ENCODE measurements at places on chromosomes 3 and 15. TPM values are rescaled to one million over a fixed set of nuclear protein-coding genes. Genes with fewer than 3 reads are reported as not detected.

Gene FETUB
- not detected for total RNA-seq

Gene PAK6
- total RNA-seq = 0.81 TPM

Gene PLA2G4E
- total RNA-seq = not detected

Gene ROBO2
- total RNA-seq = 1.0 TPM

Gene ENTPD3
- 2.2 TPM for total RNA-seq

Gene GOLGA8J
- not detected for total RNA-seq

Gene ADGRG7
- total RNA-seq = 0.51 TPM

Gene LNP1
- total RNA-seq = 5.1 TPM

Gene CDHR4
- 0.26 TPM for total RNA-seq

Gene TGM5
- 0.84 TPM for total RNA-seq

- no peak for DNase-seq
These were observed 28.1 kb downstream of the ADIPOQ start for GRCh38 chr3:186870421-186871201.

GRCh38 chr3:48406443-48407431, 23.1 kb downstream of the PLXNB1 start:
- peak; percentile 25 for DNase-seq

- no peak for DNase-seq
These were observed 64.0 kb upstream of the CDV3 start for GRCh38 chr3:133509488-133509887.

GRCh38 chr3:50298836-50299637, at the start of the genes HYAL3 and NAA80:
HYAL3 (minus strand) TSS chr3:50299405; CDS start chr3:50295602, 3,803 bp downstream.
NAA80 (minus strand) TSS chr3:50299405; CDS start chr3:50297463, 1,942 bp downstream.
- peak; percentile 100 for DNase-seq

DNA sequence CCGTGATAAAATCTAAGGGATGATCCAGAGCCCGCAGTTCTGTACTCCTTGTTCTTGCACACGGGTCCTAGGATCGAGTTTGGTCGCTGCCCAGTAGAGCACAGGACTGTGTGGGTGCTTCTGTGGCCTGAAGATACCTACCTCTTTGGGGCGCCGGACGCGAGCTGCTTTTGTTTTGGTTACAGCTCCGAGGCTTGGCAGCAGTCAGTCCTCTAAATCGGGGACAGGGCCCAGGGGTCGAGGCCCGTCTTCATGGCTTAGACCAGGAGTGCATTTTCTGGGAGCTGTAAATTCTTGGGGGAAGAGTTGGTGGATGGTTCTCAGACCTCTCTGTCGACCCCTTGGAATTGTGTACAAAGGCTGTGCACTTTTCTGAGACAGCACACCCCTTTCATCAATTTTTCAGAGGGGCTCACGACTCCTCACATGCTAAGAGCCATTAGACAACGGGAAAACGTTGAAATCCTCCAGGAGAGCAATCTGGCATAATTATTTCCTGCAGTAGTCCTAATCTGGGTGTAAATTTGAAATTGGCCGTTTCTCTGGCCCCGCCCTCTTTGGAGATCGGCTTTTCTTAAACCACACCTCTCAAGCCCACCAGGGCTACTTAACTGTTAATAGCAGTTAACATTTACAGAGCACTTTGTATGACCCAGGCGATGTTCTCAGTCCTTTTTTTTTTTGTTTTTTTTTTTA, 928 bp downstream of the CEP97 start:
- DNase-seq = peak; percentile 58

- no peak for DNase-seq
These were observed 7.9 kb downstream of the RAB27A start for GRCh38 chr15:55281517-55282228.

GRCh38 chr15:80142646-80143045, 10.2 kb upstream of the FAH start:
- no peak for DNase-seq

DNA sequence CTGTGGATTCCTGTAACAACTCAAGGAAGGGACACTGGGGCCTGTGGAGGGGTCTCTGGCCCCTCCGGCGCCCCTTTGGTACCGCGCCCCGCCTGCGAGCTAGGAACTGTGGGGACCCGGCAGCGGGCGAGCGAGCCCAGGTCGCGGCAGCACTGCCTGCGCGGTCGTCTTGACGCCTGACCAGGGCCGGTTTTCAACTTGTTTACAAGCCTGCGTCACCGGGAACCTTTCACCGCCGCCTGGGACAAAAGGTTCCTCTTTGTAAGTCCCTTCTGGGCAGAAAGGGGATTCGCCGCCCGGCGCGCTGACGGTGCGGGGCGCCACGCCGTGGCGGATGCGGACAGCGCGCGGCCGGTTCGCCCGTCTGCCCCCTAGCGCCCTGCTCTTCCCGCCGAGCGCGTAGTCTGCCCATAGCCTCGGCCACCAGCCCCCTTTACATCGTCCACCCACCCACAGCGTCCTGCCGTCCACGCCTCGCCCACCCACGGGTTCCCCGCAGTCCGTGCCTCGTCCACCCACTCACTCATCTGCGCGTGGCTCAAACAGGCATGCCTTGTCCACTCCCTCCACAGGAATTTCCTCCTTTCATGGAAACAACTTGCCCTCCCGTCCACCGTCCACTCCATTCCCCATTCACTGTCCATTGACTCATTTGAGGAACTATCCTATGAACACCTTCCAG, 5.5 kb upstream of the CFAP100 start:
- peak; percentile 96 for DNase-seq

DNA sequence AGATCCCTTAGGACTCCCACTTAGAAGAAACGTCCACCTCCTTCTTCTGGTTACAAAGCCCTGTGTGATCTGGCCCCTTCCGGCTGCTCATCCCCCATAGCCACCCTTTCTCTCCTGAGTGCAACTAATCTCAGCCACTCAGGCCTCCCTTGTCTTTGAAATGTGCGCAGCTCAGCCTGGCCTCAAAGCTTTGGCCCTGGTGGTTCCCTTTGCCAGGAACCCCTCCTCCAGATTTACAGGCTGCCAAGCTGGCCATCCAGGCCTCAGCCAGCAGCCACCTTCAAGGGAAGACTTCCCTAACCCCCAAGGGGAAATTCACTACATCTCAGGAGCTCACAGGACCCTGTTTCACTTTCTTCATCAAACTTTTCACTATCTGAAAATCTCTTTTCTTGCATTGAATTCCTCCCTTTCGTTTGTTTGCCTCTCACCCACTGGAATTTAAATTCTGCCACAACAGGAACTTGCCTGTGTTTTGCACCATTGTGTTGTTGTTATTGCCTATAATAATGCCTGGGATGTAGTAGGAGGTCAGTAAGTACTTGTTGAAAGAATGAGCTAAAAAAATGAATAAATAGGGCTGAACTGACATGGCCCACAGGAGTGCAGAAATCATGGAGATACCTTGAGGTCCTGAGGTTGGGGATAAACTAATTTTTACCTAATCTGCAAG, 109.5 kb upstream of the PFN2 start:
- no peak for DNase-seq

GRCh38 chr15:73928971-73929627, 2.8 kb downstream of the LOXL1 start:
- peak; percentile 73 for DNase-seq

GRCh38 chr3:7190095-7190494, 329.2 kb downstream of the GRM7 start:
- no peak for DNase-seq

GRCh38 chr3:13546667-13547171, 2.2 kb upstream of the FBLN2 start:
- no peak for DNase-seq

DNA sequence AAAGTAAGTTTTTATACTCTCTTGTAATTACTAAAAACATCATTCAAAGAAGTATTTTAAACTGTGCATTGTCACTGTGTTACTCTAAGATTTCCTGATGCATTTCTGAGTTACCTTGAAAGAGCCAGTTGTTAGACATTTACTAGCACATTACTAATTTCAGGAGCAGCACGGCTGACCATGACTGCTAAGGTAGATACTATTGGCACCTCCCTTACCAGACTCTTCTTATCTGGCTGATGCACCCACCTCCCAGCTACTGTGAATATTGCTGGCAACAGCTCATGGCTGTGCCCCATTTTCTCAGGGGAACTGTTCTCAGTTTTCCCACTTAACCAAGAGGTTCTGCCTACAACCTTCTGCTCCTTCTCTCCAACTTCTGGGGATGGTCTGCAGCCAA, 29.4 kb downstream of the COL6A5 start:
- DNase-seq = no peak

GRCh38 chr3:160012108-160012507, 23.5 kb downstream of the IL12A start:
- no peak for DNase-seq

- DNase-seq = peak; percentile 93
These were observed 800 bp upstream of the RAP2B start for GRCh38 chr3:153161138-153161713.

DNA sequence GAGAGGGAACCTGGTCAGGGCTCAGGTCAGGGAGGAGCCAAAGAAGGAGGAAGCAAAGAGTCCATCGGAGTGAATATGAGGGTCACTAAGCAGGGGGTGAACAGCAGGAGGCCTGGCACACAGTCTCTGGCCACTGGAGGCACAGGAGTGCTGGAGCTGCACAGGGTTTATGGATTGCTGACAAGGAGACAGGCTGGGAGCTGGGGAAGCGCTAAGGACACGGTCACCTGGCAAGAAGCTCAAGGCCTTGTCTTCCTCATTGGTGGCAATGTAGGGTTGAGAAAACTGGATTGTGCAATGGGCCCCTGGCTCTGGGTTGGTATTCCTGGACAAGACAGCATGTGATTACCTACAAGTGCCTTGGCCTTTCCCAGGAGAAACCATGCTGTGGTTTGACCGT, 5.8 kb upstream of the CAMP start:
- no peak for DNase-seq

- no peak for DNase-seq
These were observed 63.6 kb upstream of the MBNL1 start for GRCh38 chr3:152205097-152205593.

GRCh38 chr3:17333893-17334292, 408.5 kb downstream of the TBC1D5 start:
- DNase-seq = no peak

- DNase-seq = no peak
These were observed 26.7 kb upstream of the STAG1 start for GRCh38 chr3:136778865-136779264.

DNA sequence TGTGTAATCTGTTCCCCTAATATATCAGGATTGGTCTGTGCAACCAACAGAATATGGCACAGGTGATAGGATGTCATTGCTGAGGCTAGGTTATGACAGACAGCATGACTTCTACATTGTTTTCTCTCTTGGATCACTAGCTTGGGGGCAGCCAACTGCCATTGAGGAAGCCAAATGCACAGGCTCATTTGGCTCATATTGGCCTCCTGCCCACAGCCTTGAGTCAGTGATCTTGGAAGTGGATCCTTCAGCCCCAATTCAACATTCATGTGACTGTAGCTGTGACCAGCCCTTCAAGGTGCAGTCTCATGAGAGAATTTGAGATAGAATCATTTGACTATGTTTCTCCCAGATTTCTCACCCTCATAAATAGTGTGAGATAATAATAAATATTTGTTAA, 675.6 kb downstream of the GRM7 start:
- DNase-seq = peak; percentile 62

DNA sequence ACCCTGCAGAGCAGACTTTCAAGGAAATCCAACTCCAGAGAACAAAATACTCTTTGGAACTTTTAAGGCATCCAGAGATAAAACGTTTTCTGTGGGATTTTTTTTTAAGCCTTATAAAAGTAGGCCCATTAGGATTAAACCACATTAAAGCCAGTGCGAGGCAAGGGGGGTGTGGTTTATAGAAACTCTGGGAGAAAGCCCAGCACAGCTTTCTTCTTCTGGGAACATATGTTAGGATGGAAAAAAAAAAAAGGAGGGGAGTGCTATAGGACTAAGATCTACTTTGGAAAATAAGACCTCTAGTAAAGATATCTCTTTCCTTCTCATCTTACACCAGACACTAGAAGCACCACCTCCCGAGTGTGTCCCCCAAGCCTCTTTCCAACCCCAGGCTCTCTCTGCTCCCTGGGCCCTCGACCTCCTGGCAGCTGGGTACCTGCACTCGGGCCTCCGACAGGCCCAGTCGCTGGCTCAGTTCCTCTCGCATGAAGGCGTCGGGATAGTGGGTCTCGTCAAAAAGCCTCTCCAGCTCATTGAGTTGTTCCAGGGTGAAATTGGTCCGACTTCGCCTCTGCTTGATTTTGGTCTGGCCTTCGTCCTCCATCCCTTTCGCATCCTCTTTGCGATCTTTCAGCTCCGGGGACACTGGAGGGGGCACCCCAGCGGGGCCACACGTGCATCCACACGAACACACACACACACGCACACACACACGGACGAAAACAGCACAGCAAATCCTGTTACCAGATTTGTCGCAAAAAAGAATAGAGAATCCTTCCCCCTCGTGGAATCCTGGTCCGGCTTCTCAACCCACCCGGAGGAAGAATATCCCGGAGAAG, 3.8 kb downstream of the SHOX2 start:
- no peak for DNase-seq

GRCh38 chr3:13483286-13483685, 3.2 kb downstream of the HDAC11 start:
- peak; percentile 35 for DNase-seq

- no peak for DNase-seq
These were observed 10.6 kb downstream of the EIF4E3 start for GRCh38 chr3:71714595-71714994.

GRCh38 chr3:9088441-9089353, 125.4 kb upstream of the RAD18 start:
- peak; percentile 58 for DNase-seq

DNA sequence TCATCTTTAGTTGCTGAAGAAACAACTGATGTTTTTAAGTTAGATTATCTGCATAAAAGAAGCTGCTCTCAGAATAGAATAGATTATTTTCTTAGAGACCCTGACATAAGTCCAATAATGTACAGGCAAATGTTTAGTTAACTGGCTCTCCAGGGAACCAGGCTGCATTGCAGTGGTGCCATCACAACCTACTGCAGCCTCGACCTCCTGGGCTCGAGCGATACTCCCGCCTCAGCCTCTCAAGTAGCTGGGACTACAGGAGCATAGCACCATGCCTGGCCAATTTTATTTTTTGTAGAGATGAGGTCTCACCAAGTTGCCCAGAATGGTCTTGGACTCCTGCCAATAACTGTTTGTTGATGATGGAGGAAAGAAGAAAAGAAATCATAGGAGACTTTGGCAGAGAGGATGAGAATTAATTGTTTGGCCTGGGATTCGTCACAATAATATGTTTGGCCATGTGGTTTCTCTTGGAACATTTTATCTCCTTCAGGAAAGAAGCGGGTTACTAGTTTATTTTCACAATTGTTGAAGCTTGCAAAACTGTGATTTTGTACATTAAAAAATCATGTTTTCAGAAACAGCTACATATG, 429.2 kb downstream of the CADM2 start:
- DNase-seq = no peak

DNA sequence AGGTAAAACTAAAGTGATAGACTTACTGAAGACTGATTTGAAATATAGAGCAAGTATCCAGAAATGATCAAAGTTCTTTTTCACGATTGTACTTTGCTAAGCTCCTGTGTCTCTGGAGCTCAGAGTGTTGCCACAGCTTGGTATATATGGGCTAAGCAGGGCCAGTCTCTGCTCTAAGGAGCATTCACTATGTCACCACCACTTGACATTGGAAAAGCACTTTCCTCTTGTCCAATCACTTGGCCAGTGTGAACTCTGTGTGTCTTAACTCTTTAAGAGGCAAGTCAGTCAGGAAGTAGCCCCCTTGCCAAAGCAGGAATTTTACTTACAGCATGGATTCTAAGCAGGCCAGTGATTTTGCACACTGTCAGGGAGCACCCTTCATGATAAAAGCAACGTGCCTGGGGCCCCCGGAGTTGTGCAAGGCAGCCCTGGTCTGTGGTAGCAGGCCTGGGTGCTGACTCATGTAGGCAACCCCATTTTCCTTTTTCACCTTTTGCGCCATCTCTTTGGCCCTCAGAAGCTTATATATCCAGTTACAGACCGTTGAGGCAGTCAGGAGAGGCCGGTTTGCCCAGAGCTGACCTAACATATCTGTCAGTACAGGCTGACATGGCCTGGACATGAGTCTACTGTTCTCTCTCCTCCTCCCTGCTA, 73.0 kb downstream of the HCN4 start:
- DNase-seq = no peak

Data from aorta (tissue), 5 donors.